Left colon (tissue), 2 donors: ENCODE measurements at places on chromosomes 6 and 20. TPM values are rescaled to one million over a fixed set of nuclear protein-coding genes. Genes with fewer than 3 reads are reported as not detected.

The ALDH8A1 gene
- 0.55 TPM for total RNA-seq

The SIRPD gene
- not detected for total RNA-seq

The KHDC1L gene
- total RNA-seq, result not detected

The PPP1R3D gene
- total RNA-seq, result 7.3 TPM

The ZBTB12 gene
- total RNA-seq, result 2.7 TPM

The BANF2 gene
- not detected for total RNA-seq

The EYS gene
- 0.59 TPM for total RNA-seq

The APCDD1L gene
- total RNA-seq, result 0.50 TPM

The NKX2-4 gene
- total RNA-seq, result not detected

The ZNF133 gene
- 6.2 TPM for total RNA-seq
